ENCODE measurements at places on chromosomes 7 and 10.

- peak; percentile 92 for ATAC-seq
These were observed 15.1 kb downstream of the GPR146 start for GRCh38 chr7:1059200-1060091.

DNA sequence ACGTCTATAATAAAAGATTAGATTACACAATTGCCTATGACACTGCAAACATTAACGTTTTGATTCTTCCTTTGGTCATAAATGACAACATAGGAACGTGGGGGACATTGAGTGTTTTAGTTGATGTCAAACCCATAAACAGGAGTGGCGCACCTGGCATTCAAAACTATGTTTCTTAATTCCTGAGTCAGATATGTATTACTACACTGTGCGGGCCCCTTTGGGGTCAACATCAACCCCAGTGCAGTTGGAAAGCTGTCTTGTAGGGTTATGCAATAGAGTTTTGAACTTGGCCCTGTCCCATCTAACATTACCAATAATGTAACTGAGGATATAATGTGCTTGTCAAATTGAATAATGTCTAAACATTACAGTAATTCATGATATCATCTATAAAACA lies 156.5 kb downstream of the CSTF2T start:
- no peak for ATAC-seq

GRCh38 chr10:60572511-60573194 lies 183.0 kb upstream of the ANK3 start:
- peak; percentile 89 for ATAC-seq

DNA sequence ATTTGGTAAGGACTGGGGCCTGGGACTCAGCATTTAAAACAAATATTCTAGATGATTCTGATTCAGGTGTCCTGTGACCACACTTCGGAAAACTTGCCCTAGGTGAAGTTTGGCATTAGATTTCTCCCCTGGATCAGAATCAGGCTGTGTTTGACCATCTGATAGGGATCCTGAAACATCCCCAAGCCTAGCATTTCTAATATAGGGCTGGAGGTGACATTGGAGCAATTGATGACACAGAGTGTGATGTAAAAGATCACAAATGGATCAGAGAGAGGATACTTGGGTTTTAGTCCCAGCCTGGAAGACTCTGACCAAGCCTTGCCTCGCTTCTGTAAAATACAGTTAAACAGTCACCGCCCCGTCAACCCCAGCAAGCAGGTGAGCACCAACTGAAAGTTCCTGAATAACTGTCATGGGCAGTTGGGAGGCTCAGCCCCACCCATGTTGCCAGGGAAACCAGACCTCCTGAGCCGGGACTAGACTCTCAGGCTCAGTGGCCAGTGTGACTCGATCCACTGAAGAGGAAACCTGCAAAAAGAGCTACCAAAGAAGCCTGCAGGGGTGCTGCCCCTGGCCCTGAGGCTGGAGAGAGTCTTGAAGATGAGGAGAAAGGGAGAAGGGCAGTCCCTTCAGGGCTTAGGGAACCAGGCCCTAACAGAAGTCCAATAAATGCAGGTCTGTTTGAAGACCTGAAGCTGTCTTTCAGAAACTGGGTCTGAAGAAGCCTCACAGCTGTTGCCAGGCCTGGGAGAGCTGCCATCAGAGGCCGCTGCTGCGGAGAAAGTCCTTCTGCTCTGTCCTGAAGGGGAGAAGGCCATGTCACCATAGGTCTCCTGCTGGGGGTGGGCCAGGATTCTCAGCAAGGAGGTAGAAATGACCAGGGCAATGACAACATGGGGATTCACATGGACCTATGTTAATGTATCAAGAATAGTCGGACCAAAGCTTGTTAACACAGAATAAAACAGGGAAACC lies 126.1 kb upstream of the KCNMA1 start:
- no peak for ATAC-seq

- ATAC-seq: no peak
These were observed 89.4 kb downstream of the SH3PXD2A start for GRCh38 chr10:103765981-103766380.

GRCh38 chr10:129104266-129105045 lies 362.6 kb upstream of the MGMT start:
- no peak for ATAC-seq

DNA sequence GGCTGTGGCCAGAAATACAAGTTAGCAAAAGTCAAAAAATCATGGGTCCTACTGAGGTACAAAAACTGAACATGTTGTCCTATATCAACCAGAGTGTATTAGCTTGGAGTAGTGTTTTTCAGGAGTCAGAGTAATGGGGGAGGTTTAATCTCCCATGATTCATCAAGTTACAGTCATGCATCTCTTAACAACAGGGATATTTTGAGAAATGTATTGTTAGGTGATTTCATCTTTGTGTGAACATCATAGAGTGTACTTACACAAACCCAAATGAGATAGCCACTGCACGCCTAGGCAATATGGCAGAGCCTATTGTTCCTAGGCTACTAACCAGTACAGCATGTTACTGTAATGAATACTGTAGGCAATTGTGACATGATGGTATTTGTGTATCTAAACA lies 14.9 kb upstream of the TES start:
- no peak for ATAC-seq

DNA sequence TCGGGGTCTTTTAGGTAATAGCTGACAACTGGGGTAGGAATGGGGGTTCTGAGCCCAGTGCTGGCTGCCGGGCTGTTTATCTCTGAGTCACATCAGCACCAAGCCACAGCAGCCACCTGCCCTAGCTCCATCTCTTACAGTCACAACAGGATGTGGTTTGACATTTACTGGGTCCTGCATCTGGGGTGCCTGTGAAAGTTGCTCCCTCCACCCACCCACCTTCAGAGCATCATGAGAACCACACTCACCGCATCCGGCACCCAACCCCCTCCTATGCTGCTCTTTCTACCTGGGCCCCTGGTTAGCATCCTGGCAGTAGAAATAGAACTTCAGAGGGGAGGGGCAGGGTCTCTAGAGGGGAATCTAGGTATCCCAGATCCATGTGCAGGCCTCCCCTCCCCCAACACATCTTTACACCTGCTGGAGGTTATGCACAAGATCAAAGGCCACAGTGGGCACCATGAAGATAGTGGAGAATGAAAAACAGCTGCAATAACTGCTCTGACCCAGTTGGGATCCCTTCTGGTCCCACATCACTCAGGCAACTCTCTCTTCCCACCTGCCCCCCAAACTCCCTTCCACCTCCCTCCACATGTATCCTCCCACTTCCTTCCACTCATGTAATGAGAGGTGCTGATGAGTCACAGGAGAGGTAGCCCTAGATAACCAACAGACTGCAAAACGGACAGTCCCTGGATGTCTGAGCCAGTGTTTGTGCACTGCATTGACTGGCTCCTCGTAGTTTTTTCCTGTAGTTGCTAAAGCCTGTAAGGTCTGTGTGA lies 38.2 kb downstream of the PRSS2 start:
- ATAC-seq: no peak

- ATAC-seq: no peak
These were observed 273.7 kb downstream of the GLRX3 start for GRCh38 chr10:130409931-130410330.

GRCh38 chr7:45153233-45153632 lies 4.4 kb upstream of the RAMP3 start:
- ATAC-seq: no peak

DNA sequence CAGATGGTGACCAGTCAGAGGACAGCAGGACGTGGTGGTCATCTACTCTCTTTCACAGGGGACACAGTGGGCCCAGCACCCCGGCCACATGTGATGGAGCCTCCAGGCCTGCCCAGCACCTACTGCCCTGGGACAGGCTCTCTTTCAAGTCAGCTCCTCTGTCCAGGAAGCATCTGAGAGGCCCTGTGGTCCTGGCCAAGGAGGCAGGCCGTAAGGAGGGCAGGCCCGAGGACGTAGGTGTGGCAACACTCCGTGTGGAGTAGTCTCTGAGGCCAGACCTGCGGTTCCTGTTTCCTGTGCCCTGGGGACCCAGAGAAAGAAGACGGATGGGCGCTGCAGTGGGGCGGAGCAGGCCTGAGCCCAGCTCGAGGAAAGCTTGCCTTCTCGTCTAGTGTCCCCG lies 179.2 kb downstream of the EBF3 start:
- no peak for ATAC-seq

DNA sequence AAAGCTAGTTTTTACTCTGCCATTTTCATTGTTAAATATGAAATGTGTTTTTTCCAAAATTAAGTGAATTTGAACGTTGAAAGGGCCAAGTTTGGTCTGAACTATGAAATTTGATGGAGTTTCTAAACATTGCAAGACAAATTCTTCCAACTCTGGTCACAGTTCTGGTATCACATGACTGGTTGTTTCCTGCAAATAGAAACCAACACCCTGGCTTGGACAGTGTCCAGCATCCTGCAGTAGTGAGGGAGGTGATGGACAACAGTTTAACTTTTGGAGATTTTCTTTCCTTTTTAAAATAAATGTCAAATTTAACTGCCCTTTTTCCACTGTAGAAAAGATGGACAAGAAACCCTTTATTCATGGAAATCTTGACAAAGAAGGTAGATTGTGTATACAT lies 54.8 kb upstream of the AGBL3 start:
- ATAC-seq: no peak

- ATAC-seq: peak; percentile 79
These were observed 500.8 kb downstream of the PLXNA4 start for GRCh38 chr7:132075515-132075914.

DNA sequence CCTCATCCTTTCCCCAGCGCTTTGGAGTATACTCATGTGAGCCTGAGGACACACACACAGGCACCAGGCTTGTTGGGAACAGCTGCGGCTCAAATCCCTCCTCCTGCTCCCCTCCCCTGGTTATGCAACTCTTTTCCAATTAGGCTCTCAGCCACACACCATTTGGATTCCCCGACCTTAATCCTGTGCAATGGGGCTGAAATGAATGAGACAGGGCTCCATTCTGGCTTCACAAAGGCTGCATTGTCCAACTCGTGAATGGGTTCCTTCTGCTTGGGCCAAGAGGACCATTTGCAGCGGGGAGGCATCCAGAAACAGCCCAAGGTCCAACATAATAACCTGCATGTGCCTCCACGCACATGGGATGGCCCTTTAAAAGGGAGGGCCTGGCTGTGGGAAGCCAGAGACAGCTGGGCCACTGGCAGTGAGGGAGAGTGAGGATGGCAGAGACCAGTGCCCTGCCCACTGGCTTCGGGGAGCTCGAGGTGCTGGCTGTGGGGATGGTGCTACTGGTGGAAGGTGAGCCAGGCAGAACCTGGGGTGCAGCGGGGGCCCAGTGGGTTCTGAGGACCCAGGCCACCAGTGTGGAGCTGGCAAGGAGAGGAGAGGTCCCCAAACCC lies at the start of gene RGR:
Gene RGR (plus strand): TSS at position 403 of the 620 bp plus-strand sequence. CDS start 38 bp downstream, at position 441.
- ATAC-seq: peak; percentile 91
